ENCODE measurements at places on chromosomes 1 and 21.

DNA sequence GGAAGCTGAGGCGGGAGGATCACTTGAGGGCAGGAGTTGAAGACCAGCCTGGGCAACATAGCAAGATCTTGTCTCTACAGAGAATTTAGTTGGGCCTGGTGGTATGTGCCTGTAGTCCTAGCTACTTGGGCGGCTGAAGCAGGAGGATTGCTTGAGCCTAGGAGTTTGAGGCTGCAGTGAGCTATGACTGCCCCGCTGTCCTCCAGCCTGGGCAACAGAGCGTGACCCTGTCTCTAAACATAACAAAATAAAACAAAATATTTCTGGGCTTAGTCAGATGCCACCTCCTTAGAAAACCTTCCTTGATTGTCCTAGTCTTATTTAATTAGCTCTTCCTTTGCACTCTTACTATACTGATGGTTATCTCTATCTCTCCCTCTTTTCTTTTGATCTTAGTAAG is 8.5 kb downstream of the TGFB2 start:
- DNase-seq, result no peak

DNA sequence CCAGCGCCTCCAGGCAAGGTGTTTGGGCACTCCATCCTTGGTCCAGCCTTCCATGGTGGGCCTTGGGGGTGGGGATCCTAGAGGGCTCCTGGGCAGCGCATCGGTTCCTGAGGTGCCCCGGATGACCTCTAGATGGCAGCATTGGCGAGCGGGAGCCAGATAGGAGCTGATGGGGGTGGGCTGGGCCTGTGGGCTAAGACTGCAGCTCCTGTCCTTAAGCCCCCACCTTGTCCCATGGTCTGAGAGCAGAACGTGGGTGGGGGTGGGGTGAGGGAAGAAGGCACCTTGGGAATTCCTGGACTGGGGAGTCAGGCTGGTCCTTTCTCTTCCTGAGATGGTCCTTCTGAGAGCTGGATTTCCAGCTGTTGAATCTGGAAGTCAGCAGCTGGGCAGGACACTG is 93.4 kb upstream of the CSF3R start:
- peak; percentile 12 for DNase-seq

DNA sequence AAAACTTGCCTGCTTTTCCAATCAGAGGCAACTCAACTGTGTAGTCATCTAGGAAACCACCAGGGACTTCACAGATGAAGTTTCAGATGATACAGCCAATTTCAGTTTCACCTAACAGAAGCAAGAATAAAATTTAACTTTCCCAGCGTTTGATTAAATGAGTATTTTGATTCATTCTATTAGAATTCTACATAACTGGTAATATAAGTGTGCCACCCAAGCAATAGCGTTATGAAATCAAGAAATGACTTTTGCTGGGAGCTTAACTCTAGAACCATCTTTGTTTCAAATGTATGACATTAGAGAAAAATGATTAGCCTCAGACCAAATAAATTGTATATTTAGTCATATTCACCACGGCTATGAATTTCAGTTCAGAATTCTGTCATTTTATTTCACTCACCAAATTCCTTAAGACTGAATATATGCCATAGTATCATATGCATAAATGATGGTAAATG is 239.3 kb downstream of the NRIP1 start:
- DNase-seq, result no peak

DNA sequence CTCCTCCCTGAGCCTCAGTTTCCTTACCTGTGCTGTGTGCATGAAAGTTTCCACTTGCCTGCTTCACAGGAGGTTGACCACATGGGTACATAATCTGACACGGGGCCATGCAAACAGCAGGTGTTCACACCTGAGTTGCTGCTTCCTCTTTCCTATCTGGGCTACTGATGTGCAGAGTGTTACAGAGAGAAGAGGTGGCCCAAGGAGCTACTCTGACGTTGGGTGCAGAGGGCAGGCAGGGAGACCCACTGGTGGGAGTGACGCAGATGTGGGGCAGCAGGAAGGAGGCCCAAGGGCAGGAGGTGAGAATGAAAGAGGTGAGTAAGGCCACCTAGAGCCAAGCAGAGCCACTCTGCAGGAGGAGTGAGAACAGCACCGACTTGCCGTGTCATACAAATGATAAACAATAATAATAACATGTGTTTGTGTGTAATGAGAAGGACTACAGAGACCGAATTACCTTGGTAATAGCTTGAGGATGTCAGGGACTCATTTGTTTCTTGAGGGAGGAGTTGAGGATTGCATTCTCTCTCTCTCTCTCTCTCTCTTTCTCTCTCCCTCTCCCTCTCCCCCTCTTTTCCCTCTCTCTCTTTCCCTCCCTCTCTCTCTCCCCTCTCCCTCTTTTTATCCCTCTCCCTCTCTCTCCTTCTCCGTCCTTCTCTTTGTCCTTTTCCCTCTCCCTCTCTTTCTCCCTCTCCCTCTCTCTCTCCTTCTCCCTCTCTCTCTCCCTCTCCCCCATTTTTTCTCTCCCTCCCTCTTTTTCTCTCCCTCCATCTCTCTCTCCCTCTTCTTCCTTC is 87.4 kb upstream of the IGSF21 start:
- no peak for DNase-seq

DNA sequence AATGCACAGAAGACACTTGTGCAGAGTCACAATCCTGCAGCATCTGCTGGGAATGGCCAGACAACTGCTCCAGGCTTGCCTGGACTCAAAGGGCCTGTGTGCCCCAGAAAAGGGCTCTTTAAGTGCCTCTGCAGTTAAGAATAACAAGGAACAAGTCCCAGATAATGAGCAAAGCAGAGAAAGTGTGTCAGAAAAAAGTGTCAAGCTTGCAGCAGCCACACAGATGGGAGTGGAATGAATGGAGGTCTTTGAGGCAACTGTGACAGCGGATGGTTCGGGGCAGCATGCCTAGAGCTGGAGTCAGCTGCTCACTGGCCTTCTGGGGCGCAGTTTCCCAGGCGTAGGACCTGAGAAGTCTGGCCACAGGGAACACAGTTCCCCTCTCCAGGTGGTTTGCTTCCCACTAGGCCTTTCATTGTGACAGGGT is 5.1 kb downstream of the PARP1 start:
- peak; percentile 63 for DNase-seq

- no peak for DNase-seq
Measured at GRCh38 chr1:1331068-1331965, at the start of gene TAS1R3. TSS of gene TAS1R3 (plus strand) at chr1:1331280. CDS start at chr1:1331346, 66 bp downstream.

- DNase-seq, result no peak
Measured at GRCh38 chr1:207302618-207303393, 18.7 kb upstream of the CD55 start.

- no peak for DNase-seq
Measured at GRCh38 chr1:168365719-168366479, 85.2 kb downstream of the TBX19 start.

DNA sequence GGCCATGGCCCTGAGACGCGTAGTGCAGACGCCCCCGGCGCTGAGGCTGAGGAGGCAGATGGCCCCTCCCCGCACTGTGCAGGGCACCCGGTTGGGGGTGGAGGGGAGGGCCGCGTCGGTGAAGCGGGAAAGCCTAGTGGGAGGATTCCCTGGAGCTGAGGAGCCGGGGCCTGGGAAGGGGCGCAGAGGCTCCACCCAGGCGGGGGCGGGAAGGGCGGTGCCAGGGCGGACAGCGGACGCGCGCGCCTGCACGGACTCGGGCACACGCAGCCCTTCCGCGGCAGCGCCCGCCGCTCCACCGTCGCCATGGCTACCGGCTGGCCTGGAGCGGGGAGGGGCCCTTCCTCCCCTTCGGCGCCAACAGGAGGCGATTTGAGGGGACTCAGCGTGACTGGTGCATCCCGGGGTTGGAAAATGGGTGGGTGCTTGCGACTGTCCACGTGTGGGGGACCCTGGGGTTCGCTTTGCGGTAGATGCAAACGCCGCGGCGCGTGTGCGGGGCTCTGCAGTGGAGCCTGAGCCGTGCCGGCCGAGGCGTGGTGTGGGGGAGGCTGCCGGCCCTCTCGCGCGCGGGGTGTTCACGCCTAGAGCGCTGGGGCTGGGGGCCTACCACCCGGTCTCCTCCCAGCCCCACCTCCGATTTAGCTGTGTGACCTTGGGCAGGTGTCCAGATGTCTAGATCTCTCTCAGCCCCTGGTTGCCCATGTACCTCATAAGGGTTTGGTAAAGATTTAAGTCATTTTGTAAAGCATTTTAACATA is 35.1 kb downstream of the PTPRF start:
- DNase-seq, result peak; percentile 76

DNA sequence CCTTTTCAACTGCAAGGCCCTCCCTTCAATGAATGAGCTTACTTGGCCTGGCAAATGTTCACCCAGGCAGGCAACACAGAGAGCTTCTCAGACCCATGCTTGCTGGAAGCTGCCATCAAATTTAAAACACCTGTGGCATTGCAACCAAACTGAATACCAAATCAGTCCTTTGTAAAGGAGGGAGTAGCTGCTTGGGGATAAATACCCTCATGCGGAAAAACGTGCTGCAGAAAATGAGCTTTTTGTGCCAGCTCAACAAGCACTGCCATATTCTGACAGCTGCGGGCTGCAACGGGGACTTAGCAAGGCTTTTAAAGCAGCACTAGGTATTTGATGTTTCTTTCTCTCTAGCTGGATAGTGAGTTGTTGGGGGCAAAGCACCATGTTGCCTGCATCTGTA is 119.7 kb downstream of the PLPPR4 start:
- DNase-seq, result no peak

- no peak for DNase-seq
Measured at GRCh38 chr1:8471451-8471850, 153.5 kb downstream of the SLC45A1 start.

- no peak for DNase-seq
Measured at GRCh38 chr1:90919190-90919719, 102.6 kb downstream of the ZNF644 start.

GRCh38 chr1:165434281-165434680 is 10.6 kb downstream of the RXRG start:
- peak; percentile 34 for DNase-seq

DNA sequence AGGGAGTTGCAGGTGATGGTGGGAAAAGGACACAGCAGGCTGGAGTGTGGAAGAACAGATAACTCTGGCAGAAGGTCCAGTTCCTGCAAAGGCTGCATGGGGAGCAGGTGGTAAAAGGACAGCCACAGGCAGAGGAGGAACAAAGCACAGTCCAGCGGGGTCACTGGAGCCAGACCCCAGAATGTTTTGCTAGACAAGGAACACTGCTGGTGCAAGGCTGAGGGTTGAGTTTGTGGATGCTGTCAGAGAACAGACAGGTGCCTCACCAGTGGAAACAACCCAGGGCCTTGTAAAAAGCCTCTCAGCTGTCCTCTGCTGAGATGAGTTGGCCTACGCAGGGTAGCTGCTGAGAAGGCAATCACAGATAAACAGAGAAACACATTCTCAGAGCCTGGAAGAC is 101.7 kb downstream of the SSBP3 start:
- no peak for DNase-seq

- DNase-seq, result no peak
Measured at GRCh38 chr1:20896826-20897225, 109.7 kb upstream of the HP1BP3 start.

GRCh38 chr1:18091660-18092446 is 15.7 kb upstream of the IGSF21 start:
- DNase-seq, result no peak

- DNase-seq, result no peak
Measured at GRCh38 chr1:197841158-197841557, 61.3 kb upstream of the C1orf53 start.

GRCh38 chr1:93239863-93240262 is 59.3 kb downstream of the CCDC18 start:
- DNase-seq, result no peak

GRCh38 chr1:27527890-27528817 is 38.2 kb upstream of the WASF2 start:
- DNase-seq, result peak; percentile 57

- no peak for DNase-seq
Measured at GRCh38 chr1:111911776-111912515, 77.5 kb downstream of the KCND3 start.

GRCh38 chr21:34544032-34544496 is 32.1 kb upstream of the KCNE1 start:
- DNase-seq, result no peak

GRCh38 chr21:26136671-26137070 is 33.9 kb downstream of the APP start:
- no peak for DNase-seq

- DNase-seq, result no peak
Measured at GRCh38 chr1:228184152-228184551, 18.5 kb downstream of the IBA57 start.

DNA sequence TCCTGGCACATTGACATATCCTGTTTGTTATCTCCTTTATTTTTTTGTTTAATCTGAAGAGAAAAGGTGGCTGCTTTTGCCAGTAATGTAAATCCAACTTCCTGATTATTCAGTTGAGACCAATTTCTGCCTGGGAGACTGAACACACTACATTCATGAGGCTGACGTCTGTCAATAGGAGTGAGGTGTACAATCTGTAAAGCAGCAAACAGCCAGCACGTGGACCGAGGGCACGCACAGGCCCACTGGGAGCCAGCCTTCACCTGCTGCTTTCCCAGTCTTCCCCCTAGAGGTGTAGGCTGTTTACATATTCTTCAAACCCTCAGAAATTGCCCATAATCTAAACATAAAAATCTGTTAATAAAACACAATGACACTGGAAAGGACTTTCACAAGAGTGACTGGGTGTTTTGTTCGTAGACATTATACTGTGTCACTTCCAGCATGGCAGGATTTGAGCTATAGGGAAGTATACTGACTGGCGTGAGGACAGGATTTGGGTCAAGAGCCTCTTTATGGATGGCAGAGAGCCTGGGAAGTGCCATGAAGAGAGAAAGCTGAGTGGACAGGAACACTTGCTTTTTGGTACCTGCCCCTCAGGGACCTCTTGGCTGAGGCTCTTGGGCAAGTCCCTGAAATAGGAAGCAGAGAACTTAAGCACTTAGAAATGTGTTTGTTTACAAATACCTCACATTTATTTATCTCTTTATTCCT is 552.9 kb upstream of the CAMK1G start:
- DNase-seq, result no peak

DNA sequence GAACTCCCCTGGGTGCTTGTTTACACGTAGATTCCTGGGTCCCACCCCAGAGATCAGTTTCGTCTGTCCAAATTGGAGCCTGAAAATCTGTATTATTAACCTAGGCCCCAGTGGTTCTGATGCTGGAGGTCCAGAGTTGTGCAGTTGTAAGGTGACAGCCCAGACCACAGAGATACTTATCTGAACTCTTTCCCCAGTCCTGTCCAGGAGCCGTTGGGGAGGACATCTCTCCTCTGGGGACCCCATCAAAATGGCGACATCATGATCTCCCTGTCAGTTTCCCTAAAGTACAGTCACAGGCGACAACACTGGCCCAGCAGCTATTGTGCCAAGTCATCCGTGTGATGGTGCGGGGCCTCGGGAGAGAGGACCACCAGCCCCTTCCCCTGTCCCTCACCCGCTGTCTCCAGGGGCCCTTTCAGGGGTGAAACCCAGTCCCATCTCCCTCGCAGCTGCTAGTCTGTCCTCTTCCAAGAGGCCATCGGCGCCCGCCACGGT is 749 bp upstream of the EFHD2 start:
- DNase-seq, result no peak

DNA sequence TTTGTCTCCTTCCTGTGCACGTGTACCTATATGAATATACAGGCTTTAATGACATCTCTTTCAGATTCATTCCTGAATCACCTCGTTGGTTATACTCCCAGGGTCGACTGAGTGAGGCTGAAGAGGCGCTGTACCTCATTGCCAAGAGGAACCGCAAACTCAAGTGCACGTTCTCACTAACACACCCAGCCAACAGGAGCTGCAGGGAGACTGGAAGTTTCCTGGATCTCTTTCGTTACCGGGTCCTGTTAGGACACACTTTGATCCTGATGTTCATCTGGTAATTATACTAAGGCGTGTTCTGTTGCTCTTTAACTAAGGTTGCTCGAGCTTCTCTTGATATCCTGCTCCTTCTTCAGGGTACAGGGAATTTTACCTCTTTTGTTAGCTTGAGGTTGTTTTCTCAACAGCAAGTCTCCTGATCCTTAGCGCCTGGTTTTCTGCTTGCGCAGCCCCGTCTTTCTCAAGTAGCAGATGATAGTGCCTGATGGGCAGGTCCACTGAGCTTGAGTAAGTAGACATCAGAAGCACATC is 55.1 kb downstream of the SLC22A15 start:
- DNase-seq, result no peak
